ENCODE measurements at places on chromosomes 7 and 10.
A peak's percentile ranks its signal among the peaks of the same experiment; 100 is the strongest.

GRCh38 chr7:36530456-36530855 is 140.8 kb downstream of the ANLN start:
- no peak for DNase-seq

- peak; percentile 27 for DNase-seq
These were observed 3.9 kb downstream of the FAM20C start for GRCh38 chr7:196283-196682.

DNA sequence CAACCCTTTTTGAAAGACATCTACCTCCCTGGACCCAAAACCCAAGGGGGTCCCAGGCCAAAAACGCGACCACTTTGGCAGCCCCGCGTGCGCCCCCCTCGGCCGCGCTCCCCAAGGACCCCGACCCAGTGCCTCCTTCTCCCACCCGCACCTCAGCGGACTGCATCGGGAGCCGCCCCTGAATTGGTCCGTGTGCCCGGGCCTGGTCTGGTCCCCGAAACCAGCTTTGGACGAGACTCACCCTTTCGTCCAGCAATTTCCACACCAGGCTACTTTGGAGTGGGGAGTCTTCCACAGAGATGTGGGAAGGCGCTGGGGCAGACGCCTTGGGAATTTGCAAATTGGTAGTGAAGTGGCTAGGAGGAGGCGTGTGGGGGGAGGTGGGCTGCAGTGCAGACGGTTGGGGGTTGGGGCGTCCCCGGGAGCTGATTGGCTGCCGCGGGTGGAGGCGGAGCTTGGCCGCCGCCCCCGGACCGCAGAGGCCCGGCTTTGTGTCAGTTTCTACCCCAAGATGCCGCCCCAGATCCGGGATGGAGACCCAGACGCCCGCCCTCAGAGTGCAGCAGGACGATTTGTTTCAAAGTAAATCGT is 16.9 kb downstream of the TCAF1 start:
- peak; percentile 85 for DNase-seq

DNA sequence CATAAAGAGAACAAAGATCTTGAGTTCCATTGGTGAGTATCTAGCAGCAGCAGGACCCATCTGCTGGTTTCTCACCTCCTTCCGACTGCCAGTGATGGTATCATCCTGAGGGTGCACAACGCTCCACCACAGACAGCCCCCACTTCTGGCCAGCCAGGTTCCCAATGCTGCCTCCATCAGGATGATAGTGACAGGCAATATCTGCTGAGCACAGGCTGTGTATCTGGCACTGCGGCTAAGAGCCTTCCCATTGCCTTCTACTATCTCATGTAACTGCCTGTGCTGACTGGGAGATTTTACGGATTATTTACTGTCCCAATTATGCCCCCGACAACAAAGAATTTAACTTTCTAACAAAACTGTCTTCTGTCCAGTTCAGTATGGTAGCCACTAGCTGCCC is 352.4 kb upstream of the AOAH start:
- DNase-seq = no peak

DNA sequence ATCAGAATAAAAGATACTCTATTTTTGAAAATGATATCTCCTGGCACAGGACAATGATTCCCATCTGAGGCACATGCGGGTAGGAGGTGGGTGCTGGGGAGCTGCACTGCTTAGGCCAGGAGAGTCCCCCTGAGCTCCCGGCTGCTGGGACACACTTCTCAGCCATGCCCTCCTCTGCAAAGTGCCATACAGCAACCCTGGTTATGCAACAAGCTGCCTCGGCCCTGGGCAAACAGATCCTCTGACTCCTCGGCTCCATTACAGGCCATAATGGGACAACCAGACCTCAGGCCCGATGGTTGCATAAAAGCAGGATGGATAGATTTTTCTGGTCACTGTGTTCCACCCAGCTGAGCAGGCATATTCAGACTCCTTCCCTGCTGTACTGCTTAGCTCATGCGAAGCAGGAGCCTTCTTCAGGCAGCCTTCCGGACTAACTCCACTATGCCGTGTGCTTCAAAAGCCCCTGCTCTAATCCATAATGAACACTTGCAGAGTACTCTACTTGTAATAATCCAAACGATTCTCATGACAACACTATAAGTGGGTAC is 6.5 kb upstream of the LEP start:
- DNase-seq = no peak

DNA sequence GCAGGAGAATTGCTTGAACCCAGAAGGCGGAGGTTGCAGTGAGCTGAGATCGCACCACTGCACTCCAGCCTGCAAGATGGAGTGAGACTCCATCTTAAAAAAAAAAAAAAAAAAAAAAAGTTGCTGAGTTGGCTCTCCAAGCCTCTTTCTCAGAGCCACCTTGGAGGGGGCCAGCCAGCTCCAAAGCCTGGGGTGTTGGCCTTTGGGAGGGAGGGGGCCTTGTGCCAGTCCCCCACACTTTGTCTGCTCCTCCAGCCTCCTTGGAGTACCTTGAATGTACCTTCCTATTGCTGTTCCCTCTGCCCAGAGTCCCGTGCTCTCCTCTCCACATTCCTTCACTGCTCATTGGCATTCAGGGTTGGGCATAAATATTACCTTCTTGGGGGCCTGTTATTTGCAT is 62.4 kb downstream of the GRK5 start:
- no peak for DNase-seq

All from NCI-H1436 (cell line).